RWPE2 (cell line): ENCODE measurements at places on chromosomes 4 and X.

DNA sequence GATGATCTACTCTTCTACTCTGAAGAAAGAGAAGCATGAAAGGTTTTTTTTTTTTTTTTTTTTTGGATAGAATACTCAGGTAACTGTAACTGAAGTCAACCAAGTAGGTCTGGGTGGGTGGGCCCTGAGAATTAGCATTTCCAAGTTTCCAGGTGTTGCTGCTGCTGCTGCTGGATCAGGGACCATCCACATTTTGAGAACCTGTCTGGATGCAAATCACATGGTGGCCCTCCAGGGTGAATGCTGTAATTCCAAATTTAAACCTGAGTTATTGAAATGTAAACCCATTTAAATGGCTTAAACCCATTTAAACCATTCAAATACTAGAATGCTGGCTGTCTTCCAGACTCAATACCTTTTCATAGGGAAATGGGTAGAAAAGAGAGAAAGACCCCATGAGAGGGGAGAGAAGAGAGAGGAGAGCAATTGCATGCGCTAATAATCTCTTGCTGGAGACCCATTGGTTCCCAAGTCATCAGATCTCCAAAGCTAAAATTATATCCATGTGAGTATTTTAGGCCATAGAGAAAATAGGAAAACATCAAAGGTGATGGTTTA is 17.6 kb downstream of the SUPT20HL1 start:
- no peak for DNase-seq

DNA sequence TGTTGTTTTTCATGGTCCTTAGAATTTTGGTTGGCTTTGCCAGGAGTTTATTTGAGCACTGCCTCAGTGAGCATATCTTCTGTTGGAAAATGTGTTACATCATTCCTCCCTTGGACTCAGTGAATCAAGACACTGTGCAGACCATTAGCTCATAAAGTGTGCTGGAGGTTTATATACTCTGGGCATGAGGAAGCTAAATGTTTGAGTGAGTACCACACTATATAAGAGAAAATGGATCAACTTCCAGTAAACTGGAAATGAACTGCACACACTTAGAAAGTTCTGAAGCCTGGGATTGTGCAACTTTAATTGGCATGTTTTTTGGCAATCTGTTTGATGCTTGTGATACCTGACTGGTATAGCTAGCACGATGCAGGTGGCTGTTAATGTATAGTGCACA is 75.9 kb downstream of the LIMCH1 start:
- no peak for DNase-seq

GRCh38 chrX:53071604-53072417 is 10.4 kb upstream of the TSPYL2 start:
- DNase-seq = no peak

- no peak for DNase-seq
Measured at GRCh38 chrX:17529151-17529745, 154.2 kb downstream of the NHS start.

DNA sequence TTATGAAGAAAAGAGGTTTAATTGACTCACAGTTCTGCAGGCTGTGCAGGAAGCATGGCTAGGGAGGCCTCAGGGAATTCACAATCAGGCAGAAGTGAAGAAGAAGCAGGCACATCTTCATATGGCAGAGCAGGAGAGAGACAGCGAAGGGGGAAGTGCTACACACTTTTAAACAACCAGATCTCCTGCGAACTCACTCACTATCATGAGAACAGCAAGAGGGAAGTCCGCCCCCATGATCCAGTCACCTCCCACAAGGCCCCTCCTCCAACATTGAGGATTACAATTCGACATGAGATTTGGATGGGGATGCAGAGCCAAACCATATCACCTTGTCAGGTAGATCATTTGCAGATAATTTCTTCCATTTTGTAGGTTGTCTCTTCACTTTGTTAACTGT is 555.5 kb upstream of the MAGEB2 start:
- DNase-seq = no peak
